Epithelial cell of proximal tubule (primary cell): ENCODE measurements at places on chromosomes 16 and 17. TPM values are rescaled to one million over a fixed set of nuclear protein-coding genes. Genes with fewer than 3 reads are reported as not detected.
A peak's percentile ranks its signal among the peaks of the same experiment; 100 is the strongest.

Gene TMEM204
- 1.4 TPM in 1 of 2 replicates, not detected in the other for total RNA-seq

Gene ZP2
- total RNA-seq = not detected in 2 replicates

Gene COG7
- total RNA-seq = 6.9 and 9.9 TPM in 2 replicates

GRCh38 chr17:77132411-77133086 lies 8.2 kb upstream of the SEC14L1 start:
- no peak for DNase-seq

DNA sequence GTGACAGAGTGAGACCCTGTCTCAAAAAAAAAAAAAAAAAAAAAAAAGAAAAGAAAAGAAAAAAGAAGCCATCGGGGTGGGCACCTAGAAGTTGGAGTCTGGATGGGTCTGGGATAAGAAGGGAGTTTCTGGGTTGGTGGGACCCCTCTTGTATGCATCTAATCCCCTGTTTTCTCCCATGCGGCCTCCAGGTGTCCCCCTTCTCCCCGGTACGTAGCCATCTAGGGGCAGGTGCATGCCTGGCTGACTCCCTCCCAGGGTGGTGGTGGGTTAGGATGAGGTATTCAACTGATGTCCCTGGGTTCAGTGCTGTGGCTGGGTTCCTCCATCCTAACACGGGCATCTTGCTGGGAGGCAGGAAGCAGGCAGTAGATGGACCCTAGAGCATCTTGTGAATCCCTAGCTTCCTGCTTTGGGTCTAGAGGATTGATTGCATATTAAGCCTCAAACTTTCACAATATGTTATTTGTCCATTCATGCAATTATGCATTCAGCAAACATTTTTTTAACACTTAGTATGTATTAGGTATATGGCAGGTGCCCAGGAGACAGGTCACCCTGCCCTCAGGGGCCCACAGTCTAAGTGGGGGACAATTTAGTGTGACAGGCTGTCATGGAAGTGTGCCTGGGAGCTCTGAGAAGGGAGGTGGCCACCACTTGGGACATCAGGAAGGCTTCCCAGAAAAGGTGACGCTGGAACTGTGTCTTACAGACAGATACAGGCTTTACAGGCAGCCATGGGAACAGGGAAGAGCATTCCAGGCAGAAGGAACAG lies 13.1 kb downstream of the FMNL1 start:
- DNase-seq = no peak

GRCh38 chr17:32943647-32944191 lies 15.8 kb downstream of the TMEM98 start:
- peak; percentile 75 for DNase-seq

DNA sequence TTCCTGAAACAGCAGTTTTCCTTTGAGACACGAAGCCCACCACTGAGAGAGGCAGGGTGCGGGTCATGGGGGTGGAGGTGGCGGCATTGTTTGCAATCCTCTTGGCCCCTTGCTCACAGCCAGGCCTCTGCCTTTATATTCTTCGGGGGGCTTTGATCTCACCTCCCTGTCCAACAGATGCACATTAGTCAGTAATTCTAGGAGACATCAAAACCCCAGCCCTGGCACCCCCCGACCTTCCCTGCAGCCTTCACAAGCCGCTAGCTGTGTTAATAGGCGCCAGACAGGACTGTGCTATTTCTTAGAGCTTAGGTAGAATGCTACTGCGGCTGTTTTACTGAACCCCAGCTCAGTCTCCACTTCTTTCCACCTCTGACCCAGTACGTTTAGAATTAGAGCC lies 212.6 kb downstream of the RBFOX1 start:
- DNase-seq = no peak

DNA sequence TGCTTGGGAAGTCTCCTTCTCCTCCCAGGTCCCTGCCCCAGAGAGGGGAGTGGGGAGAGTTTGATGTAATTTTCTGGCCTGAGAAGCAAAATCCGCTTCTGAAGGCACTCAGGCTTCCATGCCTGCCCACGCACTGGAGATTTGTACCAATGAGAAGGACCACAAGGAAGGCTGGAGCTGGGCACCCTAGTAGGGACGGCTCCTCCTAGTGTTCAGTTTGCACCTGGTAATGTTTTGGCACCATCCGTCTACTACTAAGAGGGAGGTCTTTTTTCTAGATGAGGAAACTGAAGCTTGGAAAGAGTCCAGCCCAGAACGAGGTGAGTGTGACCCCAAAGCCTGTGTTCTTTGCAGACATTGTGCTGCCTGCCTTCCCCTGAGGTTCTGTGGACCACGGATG lies 83.6 kb upstream of the NLRP1 start:
- no peak for DNase-seq
